ENCODE measurements at places on chromosomes 4 and X.
A peak's percentile ranks its signal among the peaks of the same experiment; 100 is the strongest.

GRCh38 chr4:104772849-104773248 is 278.2 kb upstream of the CXXC4 start:
- no peak for DNase-seq

DNA sequence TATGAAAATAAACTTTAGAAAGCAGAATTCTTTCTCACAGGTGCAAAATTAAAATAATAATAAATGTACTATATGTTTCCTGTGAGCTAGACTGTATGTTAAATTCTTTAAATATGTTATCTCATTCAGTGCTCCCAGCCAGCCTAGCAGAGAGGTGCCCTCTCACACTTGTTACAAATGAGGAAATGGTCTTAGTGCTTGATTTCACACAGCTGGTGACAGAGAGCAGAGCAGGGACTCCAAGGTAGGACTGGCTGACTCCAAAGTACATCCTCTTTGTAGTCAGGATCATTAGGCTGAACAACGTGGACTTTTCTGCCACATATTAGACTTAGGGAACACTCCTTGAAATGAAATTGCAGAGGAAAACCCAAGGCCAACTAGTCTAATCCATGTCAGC is 72.0 kb upstream of the HHIP start:
- no peak for DNase-seq

DNA sequence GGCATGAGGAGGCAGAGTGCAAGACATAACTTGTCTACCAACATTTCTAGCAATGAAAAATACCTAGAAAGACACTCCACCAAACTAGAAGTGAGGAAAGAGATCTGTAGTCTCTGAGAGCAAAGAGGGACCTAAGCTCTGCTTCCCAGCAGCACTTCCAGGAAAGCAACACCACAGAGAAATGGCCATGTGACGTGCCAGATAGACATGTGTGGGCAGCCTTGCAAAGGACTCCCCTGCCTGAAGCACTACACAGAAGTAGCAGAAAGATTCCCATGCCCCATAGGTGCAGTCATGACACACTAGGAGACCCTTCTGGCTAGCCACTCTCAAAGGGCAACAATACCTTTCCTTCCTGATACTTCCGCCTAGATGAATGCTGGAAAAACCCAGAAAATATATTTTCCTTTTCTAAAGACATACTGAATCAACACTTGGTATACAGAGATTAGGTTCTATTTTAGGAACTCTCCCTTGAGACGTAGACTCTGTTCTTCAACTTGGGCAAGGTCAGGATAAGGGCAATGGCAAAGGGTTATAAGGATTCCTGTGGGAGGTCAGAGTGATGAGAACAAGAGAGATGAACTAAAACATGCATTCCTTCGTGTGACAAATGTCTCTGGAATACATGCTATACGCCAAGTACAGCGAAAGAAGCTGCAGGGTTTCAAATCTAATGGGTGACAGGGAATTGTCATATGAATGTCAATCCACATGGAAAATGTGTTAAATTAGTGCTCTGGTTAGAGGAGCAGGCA is 187.5 kb upstream of the ETNPPL start:
- DNase-seq: no peak

DNA sequence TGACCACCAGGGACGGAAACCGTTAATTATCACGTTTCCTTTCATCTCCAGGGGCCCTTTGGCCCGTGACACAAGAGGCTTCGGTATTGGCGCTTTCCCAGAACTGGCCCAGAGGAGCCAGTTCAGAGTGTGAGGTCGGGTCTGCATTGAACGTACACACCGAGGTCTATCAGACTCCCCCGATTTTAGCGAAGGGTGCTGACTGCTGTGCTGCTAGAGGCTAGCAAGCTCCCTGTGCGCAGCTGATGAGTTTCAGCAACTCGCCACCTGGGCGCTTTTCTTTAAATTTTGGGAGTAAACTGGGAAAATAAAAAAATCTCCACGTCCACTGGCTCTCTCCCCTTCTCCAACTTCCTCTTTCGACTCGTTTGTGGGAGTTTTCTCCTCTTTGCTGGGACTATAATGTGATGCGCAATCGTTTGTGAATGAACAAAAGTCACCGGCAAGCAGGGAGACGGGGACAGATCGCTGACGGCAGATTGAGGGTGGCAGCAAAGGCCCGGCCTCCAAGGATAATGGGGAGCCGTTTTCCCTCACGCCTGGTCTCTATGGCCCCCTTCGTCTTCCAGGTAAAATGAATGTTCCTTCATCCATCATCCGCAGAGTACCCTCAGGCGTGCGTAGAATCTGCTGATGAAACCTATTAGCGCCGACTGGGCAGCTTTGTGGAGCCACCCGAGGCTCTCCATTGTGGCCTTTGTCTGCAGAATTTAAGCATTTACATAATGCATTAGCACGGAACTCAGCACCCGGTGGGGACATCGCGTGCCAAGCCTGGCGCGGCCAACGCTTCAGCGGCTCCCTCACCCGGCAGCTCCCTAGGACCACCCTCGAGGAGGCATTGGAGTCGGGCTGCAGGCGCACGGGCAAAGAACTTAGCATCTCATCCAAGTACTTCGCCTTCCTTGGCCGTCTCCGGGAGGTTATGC is 1.6 kb upstream of the LRAT start:
- DNase-seq: peak; percentile 35

DNA sequence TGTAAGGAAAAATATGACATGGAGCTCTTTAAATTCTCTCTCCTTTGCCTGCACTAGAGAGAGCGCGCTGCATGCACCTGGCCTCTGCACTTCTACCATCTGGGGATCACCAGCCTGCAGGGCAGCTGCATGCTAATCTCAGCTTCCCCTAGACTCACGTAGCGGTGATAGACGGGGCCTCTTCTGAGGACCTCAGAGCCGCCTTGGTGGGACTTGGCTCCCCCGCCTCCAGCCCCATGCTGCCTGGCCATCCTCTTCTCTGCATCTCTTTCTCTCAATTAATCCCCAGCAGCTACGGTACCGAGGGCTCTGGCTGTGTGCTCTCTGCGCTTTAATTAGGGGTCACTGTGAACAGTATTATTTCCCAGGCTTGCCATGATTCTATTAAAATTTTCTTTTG is 52.8 kb upstream of the PSAPL1 start:
- no peak for DNase-seq

GRCh38 chr4:111268769-111269414 is 646.0 kb upstream of the PITX2 start:
- DNase-seq: no peak
